Retinal pigment epithelial cell (primary cell): ENCODE measurements at places on chromosomes 16 and 17.

- DNase-seq, result no peak
Observed at GRCh38 chr16:72938795-72939164, 109.1 kb downstream of the ZFHX3 start.

DNA sequence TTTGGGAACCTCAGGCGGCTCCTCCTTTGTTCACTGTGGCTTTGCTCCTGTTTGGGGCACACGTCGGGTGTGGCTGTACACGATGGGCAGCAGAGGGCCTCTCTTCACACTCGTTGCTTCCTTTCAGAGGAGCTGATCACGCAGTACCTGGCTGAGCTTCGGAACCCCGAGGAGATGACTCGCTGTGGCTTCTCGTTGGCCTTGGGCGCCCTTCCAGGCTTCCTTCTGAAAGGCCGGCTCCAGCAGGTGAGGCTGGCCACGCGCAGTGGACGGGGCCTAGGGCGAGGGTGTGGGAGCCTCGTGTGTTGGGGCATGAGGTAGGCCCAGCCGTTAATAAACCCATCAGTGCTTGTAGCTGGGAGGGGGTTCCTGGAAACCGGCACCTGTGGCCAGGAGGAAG, 85.0 kb upstream of the ZNF750 start:
- DNase-seq, result no peak

GRCh38 chr16:959232-960040, 11.3 kb downstream of the LMF1 start:
- DNase-seq, result no peak

- DNase-seq, result no peak
Observed at GRCh38 chr16:13561291-13562070, 358.5 kb upstream of the ERCC4 start.

DNA sequence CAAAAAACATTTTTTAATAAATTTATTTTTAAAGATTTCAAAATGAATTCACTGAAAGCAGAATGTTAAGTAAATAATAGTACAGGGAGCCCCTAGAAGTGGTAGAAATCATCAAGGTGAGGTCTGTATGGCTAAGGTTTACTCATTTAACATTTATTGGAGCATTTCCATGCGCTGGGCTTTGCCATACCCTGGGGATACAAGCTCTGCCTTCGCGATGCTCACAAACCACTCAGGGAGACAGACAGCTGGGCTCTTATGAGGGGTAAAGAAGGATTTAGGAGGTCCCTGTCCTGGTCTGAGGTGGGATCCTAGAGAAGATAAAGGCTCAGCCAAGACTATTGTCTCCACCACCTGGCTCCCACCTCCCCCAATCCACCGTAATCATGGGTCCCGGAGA, 11.3 kb upstream of the LPCAT2 start:
- DNase-seq, result no peak

- DNase-seq, result no peak
Observed at GRCh38 chr16:71780521-71781089, 28.0 kb downstream of the AP1G1 start.

DNA sequence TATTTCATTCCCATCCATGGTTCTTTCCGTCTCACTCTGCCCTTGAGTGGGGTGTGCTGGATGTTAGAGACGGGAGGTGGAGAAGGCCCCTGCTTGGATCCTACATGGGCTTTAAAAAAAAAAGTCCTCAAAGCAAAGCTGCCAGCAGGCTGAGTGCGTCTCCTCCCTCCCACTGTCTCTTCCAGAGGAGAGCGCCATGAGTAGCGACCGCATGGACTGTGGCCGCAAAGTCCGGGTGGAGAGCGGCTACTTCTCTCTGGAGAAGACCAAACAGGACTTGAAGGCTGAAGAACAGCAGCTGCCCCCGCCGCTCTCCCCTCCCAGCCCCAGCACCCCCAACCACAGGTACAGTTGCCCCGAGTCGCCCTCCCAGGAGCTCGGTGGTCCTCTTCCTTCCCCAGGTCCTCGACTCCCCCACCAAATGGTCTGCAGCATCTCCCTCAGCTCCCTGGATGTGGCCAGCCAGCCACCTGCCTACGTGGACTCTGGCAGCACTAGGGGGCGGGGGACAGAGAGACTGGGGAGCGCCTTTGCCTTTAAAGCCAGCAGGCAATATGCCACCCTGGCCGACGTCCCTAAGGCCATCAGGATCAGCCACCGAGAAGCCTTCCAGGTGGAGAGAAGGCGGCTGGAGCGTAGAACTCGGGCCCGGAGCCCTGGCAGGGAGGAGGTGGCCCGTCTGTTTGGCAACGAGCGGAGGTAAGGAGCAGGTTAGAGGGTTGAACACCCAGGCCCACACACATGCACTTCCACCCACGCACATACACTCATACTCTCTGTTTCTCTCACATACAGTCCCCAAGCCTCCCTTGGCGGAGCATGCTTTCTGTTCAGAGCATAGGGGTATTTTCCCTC, 68.2 kb downstream of the PLD6 start:
- DNase-seq, result no peak

GRCh38 chr16:72950669-72951068, 97.3 kb downstream of the ZFHX3 start:
- no peak for DNase-seq

DNA sequence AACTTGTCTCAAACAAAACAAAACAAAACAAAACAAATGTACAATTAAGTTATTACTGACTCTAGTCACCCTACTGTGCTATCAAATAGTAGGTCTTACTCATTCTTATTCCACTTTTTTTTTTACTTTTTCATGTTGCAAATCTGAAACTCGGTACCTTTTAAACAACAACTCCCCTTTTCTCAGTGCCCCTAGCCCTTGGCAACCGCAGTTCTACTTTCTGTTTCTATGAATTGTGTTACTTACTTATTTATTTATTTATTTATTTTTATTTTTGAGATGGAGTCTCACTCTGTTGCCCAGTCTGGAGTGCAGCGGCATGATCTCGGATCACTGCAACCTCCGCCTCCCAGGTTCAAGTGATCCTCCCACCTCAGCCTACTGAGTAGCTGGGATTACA, 104.0 kb downstream of the SLC39A11 start:
- no peak for DNase-seq

- no peak for DNase-seq
Observed at GRCh38 chr16:1497014-1497598, 3.9 kb downstream of the TELO2 start.
